Activated T-cell treated with anti-CD3 and anti-CD28 coated beads for 48 hours (primary cell): ENCODE measurements at places on chromosomes 6 and 20.
A peak's percentile ranks its signal among the peaks of the same experiment; 100 is the strongest.

GRCh38 chr20:692044-692443 is 16.4 kb upstream of the SCRT2 start:
- no peak for DNase-seq

GRCh38 chr6:45843848-45844521 is 171.7 kb downstream of the CLIC5 start:
- no peak for DNase-seq

DNA sequence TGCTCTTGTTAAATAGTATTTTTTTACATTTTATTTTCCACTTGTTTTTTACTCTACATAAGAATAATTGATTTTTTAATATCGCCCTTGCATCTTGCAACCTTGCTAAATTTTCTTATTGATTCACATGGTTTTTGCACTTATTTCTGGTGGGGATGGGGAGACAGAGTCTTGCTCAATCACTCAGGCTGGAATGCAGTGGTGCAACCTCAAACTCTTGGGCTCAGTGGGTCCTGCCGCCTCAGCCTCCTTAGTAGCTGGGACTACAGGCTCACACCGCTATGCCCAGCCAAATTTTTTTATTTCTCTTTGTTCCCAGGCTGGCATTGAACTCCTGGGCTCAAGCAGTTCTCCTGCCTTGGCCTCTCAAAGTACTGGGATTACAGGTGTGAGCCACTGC is 30.3 kb downstream of the LIN28B start:
- no peak for DNase-seq

- DNase-seq: no peak
These were observed 802.1 kb upstream of the FLRT3 start for GRCh38 chr20:15139522-15139921.

DNA sequence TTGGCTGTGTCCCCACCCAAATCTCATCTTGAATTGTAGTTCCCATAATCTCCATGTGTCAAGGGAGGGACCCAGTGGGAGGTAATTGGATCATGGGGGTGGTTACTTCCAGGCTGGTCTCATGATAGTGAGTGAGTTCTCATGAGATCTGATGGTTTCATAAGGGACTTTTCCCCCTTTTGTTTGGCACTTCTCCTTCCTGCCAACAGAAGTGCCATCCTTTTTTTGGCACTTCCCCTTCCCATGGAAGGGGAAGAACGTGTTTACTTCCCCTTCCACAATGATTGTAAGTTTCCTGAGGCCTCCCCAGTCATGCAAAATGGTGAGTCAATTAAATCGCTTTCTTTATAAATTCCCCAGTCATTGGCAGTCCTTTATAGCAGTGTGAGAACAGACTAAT is 18.0 kb upstream of the PI3 start:
- DNase-seq: no peak

- DNase-seq: no peak
These were observed at the start of gene SDCBP2 for GRCh38 chr20:1328680-1329330. Gene SDCBP2, minus strand, starts transcription at chr20:1329139. Its CDS starts 8,723 bp downstream, at chr20:1320416.

DNA sequence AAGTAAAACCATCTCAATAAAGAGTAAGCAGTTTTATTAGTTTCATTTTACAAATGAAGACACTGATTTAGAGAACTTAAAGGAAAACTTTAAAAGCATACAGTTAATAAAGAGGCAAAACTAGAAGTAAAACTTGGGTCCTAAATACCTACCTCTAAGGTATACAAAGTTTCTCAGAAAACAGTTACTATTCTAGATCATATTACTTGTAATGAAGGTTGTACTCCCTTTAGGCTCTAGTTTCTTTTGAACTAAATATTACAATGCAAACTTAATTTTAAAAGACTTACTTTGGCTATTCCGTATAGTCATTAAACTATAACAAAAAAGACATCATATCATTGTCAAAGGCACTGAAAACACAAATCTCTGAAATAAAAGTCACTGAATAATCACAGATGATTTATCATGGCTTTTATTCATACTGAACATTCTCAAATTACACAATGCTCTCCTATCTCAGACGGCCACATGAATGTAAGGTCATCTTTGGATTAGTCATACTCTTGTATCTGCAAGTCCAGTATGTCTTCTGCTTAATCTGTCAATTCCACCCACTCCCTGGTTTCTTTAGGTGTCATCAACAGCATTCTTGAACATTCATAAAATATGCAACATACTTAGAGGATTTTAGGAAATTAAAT is 361.6 kb upstream of the RUNX2 start:
- DNase-seq: no peak

- no peak for DNase-seq
These were observed 32.1 kb downstream of the LRFN2 start for GRCh38 chr6:40555092-40555491.

DNA sequence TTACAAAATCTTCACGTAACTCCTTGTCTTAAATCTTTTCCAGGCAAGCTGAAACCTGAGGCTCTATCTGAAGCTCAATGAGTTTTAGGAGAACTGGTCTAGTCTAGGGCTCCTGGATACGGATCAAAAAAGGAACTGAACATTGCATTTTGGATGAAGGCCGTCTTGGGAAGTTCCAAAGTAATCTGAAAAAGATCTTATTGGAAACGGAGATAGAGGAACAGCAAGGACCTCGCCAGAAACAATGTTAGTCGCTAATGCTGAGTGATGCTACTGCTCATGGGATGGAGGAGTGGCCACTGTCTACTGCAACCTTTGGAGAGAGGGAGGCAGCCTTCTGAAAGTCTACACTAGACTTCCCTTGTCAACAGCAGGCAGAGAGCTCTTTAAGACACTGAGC is 91.4 kb upstream of the ATXN1 start:
- DNase-seq: no peak

GRCh38 chr6:97815301-97815812 is 532.3 kb upstream of the MMS22L start:
- DNase-seq: no peak

DNA sequence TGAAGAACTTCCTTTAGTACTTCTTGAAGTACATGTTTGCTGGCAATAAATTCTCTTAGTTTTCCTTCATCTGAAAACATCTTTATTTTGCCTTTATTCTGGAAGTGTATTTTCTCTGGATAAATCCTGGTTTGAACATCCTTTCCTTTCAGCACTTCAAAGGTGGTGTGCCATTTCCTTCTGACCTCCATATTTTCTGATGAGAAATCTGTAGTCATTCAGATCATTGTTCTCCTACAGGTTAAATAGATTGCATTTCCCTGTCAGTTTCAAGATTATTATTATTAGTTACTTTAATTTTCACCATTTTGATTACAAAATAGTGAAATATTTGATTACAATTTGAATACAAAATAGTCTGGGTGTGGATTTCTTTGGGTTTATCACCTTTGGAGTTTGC is 134.5 kb downstream of the CDH26 start:
- no peak for DNase-seq

- no peak for DNase-seq
These were observed 135.3 kb upstream of the ARMC2 start for GRCh38 chr6:108712946-108713345.

- DNase-seq: no peak
These were observed 4.5 kb upstream of the INSM1 start for GRCh38 chr20:20363434-20363798.

GRCh38 chr20:48467622-48468021 is 360.2 kb downstream of the PREX1 start:
- no peak for DNase-seq

- no peak for DNase-seq
These were observed 883 bp upstream of the CCDC28A start for GRCh38 chr6:138772596-138773176.

GRCh38 chr20:4720977-4721349 is 746 bp upstream of the PRND start:
- no peak for DNase-seq

DNA sequence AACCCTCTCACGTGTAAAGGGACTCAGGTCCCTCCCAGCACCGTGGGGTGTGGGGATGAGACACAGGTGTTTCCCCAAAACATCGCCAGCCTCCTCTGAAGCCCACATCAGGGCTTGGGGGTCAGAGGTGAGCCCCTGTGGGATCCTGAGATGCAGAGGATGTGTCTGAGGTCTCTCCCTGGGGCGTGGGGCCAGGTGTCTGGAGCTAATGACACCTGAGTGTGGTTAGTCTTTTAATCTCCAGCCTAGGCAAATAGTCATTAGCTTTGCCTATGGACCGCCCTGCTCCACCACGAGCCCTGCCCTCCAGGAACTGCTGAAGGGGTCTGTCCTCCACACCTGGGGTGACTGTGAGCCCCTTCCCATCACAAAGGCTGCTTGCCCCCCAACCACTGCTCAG is 1.7 kb downstream of the SRMS start:
- no peak for DNase-seq

DNA sequence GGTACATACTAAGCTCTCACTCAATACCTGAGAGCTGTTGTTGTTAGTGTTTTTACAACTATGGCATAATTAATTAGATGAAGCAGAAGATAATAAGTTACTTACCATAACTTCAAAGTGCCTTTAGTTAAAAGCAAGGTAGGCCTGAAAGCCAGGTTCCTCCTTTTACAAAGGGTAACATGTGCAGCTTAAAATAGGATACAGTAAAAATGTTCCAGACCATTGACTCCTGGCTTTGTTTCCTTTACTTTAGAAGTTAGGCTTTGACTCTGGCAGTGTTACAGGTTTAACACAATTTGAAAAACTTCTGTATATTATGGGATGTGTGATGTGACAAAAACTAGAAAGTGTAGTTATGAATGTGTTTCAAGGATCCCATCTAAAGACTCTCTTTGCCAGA is 522.5 kb downstream of the EPM2A start:
- no peak for DNase-seq

DNA sequence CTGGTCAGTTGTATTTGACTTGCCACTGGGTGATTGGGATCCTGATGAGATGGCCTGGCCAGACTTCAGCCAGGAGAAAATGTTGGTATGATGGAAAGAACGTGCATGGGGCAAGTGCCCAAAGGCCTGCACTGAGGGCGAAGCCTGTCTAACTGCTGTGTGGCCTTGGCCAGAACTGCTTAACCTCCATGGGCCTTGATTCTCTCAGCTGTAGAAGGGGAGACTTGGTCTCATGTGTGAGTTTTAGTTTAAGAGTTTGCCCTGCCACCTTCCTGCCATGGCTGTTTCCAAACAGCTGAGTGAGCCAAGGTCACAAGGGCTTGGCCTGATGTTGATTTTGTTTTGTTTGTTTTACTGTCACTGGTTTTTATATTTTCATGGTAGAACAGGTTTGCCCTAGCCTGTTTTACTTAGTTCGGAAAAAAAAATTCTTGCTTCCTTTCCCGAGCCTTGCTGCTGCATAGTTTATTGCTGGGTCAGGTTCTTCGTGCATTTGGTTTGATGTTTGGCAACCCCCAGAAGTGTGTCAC is 35.3 kb downstream of the DSTN start:
- DNase-seq: no peak

- no peak for DNase-seq
These were observed 899.4 kb upstream of the FLRT3 start for GRCh38 chr20:15236812-15237211.

GRCh38 chr20:45138561-45139300 is 14.5 kb upstream of the WFDC12 start:
- peak; percentile 79 for DNase-seq

DNA sequence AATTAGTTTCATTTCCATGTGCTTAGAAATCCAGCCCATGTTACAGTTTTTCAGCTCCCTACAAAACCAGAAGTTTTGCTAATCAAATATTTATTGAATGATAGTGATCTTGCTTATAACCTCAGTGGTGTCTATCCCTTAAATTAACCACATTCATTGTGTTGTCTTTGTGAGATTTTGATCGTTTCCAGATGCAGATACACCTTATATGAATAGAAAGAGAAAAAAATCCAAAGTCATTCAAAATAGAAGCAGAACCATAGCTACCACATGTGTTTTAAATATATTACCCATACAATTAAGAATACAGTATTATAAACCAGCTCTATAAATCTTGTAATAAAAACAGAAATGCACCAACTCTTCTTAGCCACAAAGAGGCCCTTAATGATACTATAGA is 60.6 kb upstream of the RREB1 start:
- DNase-seq: no peak

DNA sequence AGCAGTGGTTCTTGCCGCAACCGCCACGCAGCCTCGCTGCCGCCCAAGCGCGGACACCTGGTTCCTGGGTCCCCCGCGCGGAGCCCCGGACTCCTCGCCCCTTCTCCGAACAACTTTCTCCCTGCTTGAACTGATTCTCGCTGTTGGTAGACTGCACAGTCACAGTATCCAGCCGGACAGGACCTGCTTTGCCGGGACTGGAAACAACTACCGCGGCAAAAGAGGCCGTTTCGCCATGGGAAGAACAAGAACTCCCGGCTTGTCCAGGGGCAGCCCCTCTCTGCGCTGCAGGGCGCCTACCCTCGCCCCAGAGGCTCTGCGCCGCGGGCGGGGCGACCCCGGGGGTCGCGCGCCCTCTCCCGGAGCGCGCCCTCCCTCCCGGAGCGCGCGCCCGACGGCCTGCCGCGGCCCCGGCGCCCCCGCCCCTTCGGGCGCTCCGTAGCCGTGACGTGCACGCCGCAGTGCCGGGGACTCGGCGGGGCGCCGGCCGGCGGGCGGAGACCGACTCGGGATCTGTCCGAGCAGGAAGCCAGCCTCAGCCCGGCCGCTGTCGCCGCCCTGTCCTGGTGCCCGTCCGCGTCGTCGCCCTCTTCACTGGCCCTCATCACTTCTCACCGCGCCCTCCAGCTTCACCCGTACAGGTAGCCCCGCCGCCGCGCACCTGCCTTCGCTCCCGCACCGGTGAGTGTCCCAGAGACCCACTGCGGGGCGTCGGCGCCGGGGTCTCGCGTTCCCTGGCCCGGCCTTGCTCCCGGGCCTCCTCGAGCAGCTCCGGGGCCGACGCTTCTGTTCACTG is at the start of gene MYO6:
MYO6 (plus strand) TSS at position 497 of the 796 bp plus-strand sequence. CDS start 68,309 bp downstream, outside the sequence.
- DNase-seq: peak; percentile 23

DNA sequence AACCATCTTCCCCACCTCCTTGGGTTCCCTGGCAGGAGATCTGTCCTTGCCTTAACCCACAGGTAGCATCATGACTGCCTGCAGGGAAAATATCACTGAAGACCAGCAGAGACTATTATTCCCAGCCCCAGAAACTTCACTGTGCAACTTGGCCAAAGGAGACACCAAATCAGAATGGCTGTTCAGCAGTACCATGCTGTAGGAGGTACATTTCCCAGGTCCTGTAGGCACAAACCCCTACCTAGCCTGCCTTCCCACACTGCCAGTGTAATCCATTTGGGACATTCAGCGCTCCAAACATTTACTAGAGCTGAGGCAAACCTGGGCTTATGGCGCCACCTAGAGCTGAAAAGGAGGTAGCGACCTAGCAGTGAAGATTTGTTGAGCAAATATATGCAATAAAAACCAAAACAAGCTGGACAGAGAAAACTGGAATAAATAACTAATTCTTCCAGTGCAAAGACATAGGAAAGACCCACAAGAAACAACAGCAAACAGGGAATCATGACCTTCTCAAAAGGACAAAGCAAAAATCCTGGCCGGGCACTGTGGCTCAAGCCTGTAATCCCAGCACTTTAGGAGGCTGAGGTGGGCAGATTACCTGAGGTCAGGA is 60.3 kb downstream of the VTA1 start:
- DNase-seq: peak; percentile 16

GRCh38 chr20:25468126-25469075 is 60.9 kb downstream of the GINS1 start:
- no peak for DNase-seq
